NCI-H774 (cell line): ENCODE measurements at places on chromosomes 4 and X.

DNA sequence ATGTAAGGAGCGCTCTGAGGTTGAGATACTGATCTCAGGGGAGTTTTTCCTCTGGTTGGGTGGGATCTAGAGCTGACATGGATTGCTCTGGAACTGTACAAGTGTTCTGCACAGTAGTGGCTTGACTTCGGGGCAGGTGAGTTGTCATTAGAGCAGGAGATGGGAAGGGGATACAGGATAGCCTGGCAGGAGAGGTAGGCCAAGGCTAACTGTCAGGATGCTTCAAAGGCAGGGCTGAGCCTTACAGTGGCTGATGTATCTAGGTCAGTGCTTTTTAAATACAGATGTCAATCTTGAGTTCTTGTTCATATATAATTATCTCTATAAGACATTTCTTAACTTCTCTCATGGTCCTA, 43.5 kb upstream of the RELL1 start:
- DNase-seq: no peak

- peak; percentile 25 for DNase-seq
Observed at GRCh38 chrX:18026166-18026565, 165.1 kb upstream of the RAI2 start.

DNA sequence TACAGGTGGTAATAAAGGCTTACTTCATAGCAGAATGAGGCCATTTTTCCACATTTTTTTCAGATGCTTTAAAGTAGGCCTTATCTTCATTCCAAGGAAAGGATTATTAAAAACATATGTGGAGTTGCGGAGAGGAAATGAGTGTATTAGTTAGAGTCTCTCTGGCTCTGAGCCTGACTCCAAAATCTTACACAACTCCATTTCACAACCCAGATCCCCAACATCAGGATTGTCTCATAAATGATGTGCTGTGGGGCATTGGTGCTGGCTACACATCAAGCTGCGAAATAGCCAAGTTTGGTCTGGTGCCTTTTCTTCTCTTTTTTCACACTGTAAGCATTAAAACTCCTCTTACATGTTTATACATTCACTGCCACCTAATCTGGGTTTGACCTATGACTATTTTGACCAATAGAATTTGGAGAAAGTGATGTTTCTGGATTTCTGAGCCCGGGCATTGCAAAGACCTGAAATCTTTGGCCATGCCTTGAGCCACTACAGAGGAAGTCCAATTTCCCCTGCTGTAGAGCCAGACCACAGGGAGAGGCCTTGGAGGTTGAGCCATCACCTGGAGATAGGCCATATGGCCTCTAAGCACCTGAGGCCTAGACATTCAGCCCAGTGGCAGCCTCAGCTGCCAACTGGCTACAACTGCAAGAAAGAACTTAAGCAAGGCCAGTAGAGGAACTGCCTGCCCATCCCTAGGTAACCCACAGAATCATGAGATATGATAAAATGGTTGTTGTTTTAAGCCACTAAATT, 16.7 kb upstream of the SOD3 start:
- DNase-seq: no peak

DNA sequence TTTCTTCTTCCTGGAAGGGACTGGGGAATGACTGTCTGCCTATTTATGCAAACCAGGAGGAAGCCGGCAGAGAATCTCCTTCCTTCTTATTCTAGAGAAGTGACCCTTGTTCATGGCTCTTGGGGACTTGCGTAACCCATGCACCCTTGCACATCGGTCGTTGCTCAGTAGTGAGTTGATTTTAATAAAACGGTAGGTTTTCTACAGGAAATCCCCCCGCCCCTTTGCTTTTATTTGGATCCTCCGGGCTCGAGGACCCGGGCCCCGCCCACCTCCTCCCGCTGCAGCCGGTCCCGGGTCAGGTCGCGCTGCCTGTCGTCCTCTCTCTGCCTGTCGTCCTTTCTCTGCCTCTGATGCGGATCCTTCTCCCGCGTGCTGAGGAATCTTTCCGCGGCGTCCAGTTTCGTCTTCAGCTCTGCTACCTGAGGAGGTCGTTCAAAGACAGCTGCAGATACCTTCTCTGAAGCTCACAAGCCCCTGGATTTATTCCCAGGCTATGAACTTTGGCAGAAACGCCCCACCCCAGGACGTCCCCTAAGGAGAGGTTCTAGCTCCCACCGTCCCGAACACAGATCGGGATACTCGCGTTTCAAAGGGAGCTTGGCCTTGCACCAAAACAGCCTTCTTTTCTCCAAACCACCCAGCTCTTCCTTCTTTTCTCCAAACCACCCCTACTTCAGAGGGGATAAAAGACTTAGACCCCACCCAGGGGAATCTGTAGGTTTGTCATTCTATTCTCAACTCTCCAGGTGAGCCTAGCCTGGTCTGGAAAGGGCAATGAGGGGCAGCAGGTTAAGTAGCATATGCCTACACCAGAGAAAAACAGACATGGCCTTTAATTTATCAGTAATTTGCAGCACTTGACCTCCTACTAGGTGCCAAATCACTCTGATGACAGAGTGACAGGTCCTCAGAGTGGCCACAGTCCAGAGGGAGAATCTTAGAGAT, 7.0 kb downstream of the TNIP3 start:
- DNase-seq: no peak

DNA sequence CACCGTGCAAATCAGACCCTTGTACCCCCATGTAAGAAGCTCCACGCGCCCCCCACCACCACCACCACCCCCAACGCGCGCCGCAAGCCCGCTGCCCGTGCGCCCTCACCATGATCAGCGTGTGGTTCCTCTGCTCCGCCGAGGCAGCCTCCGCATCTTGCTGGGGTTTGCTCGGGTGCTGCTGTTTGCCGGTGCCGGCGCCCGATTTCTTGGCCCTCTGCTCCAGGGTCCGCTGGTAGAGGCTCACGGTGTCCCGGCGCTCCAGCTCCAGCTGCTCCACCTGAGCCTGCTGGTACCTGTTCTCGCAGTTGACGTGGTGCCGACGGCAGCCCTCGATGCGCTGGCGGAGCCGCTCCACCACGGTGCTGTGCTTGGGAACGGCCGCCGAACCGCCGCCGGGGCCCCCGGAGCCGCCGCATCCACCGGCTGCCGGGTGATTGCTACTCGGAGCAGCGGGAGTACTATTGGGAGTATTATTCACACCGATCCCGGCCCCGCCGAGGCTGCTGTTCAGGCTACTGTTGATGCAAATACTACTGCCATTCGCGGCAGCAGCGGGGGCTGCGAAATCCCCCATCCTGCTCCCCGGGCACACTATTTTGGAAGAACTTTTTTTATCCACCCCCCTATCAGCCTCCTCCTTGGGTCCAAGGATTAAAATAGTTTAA, 1.1 kb downstream of the MAML3 start:
- DNase-seq: no peak

GRCh38 chrX:72143609-72143907, 11.8 kb upstream of the RTL5 start:
- DNase-seq: no peak

DNA sequence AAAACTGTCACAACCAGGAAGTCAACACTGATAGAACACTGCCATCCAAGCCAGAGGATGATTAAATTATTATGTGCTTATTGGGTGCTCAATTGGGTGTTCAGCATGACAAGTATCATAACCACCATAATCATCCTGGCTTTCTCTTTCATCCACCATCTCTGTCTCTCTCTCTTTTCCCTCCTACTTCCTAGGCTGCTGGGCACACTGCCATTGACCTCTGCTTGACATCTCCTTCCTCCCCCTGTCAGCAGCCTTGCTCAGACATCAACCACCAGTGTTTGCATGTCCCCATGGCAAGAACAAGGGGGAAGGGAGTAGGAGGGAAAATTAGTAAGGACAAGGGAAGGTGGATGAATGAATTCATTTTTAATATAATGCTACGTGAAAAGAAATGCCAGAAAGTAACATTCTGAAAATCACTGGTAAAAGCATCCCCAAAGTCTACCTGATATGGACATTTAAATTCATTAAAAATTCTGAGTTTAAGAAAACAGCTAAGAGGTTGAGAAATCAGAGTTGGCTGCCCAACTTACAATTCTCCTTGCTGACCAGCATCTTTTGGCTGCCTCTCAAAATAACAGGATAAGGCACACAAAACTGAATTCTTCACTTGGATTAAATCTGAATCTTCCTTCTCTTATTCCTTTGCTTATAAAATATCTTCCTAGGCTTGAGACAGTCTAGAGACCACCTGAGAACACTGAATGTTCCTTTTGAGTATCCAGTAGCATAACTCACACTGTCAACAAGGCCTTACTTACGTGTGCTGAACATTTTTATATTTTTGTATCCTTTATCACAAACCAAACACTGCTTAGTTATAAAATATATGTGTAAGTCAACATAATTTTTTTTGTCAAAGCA, 48.5 kb downstream of the SNCA start:
- no peak for DNase-seq

DNA sequence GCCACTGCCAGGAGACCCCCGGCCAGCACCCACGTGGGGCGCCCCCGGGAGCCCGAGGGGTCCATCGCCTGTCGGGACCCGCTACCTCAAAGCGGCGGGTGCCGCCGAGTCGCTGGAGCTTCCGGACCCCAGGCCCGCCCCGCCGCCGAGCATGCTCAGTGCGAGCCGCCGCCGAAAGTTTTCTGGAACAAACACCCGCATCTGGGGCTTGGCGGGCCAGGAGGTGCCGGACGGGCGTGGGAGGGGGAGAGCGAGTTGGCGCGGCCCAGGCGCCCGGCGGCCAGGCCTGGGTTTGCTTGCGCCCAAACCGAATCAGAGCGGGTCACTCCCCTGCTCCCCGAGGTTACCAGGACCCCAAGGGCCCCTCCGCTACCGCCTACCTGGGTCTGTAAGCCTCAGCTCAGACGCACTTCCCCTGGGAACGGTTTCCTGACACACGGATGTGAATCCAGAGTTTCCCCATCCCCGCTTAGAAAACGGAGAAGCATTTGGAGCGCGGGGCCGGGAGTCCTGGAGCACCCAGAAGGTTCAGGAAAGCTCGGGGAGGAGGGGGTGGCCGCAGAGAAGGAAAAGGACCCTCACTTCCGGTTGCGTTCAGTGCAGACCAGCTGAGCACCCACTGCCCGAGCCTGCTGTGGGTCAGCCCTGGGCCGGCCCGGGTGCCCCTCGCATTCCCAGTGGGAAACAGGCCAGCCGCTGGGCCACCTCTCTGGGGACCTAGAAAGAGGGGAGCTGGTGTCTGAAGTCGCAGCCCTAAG, at the start of gene EVC2:
Gene EVC2 (minus strand): TSS at position 111 of the 758 bp plus-strand sequence. CDS start 46 bp downstream, at position 65.
- no peak for DNase-seq

GRCh38 chr4:3479358-3480101, 16.4 kb downstream of the DOK7 start:
- no peak for DNase-seq

GRCh38 chr4:89863533-89863932, 26.6 kb upstream of the SNCA start:
- no peak for DNase-seq

GRCh38 chr4:171170671-171171070, 642.5 kb upstream of the GALNTL6 start:
- no peak for DNase-seq

GRCh38 chr4:74947798-74948197, 14.9 kb downstream of the PARM1 start:
- no peak for DNase-seq

DNA sequence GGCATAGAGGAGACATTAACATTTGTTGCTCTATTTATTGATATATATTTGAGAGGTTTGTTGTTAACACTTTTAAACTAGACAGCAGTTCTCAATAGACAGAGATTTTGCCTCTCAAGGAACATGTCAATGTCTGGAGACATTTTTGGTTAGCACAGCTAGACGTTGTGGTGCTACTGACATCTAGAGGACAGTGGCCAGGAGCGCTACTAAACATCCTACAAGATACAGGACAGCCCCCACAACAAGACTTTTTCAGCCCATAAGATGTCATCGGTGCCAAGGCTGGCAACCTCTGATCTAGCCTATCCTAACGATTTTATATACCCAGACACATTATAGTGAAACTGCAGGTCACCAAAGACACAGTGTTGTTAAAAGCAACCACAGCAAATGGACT, 18.4 kb upstream of the CTSO start:
- no peak for DNase-seq

DNA sequence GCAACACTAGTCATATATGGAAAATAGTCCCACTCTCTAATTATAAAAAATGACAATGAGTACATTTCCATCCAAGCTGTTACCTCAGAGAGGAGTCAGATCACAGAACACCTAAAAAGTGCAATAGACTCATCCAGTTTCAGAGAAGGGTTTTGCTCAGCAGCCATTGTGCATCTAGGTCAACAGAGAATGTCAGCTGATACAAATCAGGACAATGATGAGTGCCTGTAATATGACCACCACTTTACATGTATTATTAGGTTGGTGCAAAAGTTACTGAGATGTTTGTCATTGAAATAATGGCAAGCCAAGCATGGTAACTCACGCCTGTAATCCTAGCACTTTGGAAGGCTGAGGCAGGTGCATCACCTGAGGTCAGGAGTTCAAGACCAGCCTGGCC, 164.1 kb upstream of the TTC29 start:
- DNase-seq: no peak

GRCh38 chrX:39508300-39508692, 589.5 kb downstream of the BCOR start:
- DNase-seq: no peak

GRCh38 chrX:13142891-13143290, 98.5 kb upstream of the FAM9C start:
- DNase-seq: no peak

GRCh38 chr4:122305853-122306252, 73.0 kb upstream of the ADAD1 start:
- DNase-seq: no peak
